ENCODE measurements at places on chromosomes 13 and 19.
A peak's percentile ranks its signal among the peaks of the same experiment; 100 is the strongest.

DNA sequence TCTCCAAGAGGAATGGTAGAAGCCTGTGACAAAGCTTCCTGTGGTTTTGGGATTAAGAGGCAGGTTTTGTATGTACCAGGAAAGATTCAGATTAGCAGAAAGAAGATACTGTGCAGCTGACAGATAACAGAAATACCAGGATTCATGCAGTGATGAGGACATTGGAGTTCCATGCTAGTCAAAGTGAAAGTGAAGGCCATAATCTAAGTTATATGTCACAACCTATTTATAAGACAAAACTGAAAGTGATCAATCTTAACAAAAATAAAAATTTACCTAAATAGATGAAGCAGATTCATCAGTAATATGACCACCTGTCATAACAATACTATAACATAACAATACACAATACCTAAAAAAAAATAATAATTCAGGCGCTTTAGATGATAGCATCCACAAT, 1305.2 kb upstream of the PCDH9 start:
- no peak for DNase-seq

GRCh38 chr13:28548872-28549271, 53.9 kb upstream of the FLT1 start:
- no peak for DNase-seq

- DNase-seq = peak; percentile 75
Observed at GRCh38 chr19:44653977-44654774, 10.5 kb downstream of the PVR start.

DNA sequence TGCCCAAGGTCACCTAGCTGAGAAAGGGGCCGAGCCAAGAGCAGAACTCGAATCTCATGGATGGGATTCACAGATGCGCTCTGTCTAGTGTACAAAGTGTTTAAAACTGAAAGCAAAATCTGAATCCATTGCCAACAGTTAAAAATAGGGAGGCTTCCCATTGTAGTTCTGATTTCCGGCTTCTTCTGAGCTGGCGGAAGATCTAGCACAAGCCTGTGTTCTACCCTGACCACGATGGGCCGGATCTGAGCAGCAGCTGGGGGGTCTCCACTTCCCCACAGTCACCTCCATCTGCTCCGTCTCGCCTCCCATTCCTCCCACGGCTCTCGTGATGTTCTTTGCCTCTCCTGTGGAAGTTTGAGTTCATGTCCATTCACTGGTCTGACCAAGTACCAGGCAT, 2.4 kb downstream of the CACNG8 start:
- DNase-seq = no peak

- no peak for DNase-seq
Observed at GRCh38 chr19:32873247-32873959, 3.8 kb upstream of the SLC7A9 start.

- no peak for DNase-seq
Observed at GRCh38 chr13:32409561-32410421, 18.1 kb downstream of the N4BP2L1 start.

GRCh38 chr13:79435561-79435990, 29.5 kb upstream of the RBM26 start:
- DNase-seq = no peak

DNA sequence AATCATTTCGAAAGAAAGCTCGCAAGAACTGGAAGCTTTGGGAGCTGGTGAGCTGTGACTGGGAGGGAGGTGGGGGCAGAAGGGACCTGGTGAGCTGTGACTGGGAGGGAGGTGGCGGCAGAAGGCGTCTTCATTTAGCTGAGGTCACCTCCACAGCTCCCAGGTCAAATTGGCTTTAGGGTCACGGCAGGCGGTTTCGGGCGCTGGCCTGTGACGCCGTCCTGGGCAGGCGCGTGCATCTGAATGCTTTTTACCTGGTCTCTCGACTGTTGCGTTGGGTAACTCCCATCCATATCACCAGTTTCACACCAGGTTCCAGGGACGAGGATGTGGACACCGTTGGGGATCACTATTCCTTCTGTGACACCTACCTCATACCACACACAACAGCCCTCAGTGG, 29.2 kb downstream of the C2CD4C start:
- no peak for DNase-seq

GRCh38 chr19:1084024-1084868, 10.9 kb downstream of the POLR2E start:
- no peak for DNase-seq

GRCh38 chr19:6076675-6077463, 33.4 kb downstream of the RFX2 start:
- no peak for DNase-seq

- DNase-seq = no peak
Observed at GRCh38 chr13:27283906-27284493, 13.4 kb downstream of the RASL11A start.

DNA sequence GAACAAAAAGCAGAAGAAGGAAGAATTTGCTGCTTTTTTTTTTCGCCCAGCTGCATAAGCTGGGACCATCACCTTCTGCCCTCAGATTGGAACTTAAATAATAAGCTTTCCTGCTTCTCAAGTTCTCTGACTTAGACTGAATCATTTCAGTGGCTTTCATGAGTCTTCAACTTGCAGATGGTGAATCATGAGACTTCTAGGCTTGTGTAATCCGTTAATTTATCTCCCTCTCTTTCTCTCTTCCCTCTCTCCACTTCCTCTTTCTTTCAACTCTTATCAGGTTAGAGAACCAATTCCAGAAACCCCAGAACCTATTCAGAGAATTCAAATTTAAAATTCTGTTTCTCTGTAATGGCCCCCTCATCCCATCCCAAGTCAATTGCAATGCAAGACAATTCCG, 1153.7 kb downstream of the PCDH9 start:
- no peak for DNase-seq

GRCh38 chr13:114151031-114151430, 18.6 kb upstream of the RASA3 start:
- no peak for DNase-seq

GRCh38 chr19:39074205-39074692, 9.9 kb upstream of the ACP7 start:
- no peak for DNase-seq

DNA sequence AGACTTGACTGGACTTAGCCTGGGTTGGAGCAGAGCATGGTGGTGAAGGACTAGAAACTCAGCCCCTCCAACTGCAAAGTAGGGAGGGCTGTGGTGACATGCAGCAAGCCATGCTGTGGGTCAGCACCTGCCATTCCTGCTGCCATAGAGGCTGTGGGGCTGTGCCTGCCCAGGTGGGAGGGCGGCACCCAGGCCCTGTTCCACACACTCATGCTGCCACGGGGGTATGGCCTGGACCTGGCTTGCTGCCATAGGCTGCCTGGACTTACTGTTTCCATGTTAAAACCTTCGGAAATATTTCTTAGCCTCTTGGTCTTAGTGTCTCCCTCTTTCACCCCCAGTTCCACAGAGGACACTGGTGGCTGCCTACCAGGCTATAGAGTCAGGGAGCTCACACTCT, 29.3 kb downstream of the CILP2 start:
- DNase-seq = no peak

DNA sequence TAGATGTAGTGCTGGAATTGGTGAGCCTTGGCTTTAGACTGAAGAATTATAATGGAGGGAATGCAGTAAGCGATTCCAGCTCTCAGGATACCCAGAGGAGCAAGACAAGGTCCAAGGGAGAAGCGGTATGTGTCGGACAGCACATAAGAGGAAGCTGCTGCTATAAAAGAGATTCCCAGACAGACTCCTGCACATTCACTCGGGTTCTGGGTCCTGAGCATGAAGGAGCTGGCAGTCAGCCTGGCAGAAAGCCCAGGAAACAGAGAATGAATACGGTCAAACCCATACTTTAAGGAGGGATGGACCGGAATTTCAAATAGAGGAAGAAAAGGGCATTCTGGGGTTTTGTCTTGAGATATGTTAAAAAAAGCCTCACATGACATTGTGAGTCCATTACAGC, 308.3 kb downstream of the DNAJC15 start:
- DNase-seq = no peak

DNA sequence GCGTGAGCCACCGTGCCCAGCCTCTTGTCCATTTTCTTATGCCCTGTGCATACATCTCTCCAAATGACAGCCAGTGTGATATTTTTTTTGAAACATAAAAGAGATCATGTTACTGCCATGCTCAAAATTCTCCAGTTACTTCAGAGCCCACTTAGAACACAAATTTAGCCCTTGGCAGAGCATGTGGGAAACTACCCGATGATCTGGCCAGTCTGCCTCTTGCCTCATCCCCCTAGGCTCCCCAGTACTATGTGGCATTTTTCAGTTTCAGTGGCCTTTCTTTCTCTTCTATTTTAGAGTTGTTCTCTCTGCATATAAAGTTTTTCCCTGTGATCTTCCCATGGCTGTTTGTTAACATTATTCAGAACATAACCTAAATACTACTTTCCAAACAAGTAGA, 323.0 kb downstream of the GPC5 start:
- DNase-seq = no peak

DNA sequence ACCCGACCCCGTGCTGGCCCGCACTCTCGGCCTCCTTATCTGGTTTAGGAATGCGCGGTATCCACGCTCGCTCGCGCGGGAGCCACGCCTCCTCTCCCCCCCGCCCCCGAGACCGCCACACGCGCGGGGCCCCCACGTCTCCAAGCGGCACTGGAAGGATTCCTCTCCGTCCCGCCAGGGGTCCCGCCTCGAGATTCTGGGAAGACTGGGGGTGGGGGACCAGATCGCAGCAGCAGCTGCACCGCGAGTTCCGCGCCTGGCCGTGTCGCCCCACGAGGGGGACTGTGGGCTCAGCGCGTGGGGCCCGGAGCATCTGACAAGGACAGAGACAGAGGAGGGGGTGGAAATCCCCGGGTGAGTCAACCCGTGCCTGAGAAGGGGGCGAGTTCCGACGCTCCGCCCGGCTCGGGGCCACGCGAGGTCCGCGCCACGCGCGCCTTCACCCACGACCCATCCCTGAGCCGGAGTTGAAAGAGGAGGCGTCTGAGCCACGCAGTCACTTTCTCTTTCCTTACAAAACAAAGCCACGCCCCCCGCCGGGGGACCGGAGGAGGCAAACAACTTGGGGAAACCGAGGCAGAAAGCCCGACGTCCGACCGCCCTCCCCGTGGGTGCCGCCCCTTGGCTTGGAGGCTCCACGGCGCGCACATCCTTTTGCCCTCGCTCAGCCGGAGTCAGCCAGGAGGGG, 814 bp downstream of the S1PR2 start:
- peak; percentile 64 for DNase-seq

DNA sequence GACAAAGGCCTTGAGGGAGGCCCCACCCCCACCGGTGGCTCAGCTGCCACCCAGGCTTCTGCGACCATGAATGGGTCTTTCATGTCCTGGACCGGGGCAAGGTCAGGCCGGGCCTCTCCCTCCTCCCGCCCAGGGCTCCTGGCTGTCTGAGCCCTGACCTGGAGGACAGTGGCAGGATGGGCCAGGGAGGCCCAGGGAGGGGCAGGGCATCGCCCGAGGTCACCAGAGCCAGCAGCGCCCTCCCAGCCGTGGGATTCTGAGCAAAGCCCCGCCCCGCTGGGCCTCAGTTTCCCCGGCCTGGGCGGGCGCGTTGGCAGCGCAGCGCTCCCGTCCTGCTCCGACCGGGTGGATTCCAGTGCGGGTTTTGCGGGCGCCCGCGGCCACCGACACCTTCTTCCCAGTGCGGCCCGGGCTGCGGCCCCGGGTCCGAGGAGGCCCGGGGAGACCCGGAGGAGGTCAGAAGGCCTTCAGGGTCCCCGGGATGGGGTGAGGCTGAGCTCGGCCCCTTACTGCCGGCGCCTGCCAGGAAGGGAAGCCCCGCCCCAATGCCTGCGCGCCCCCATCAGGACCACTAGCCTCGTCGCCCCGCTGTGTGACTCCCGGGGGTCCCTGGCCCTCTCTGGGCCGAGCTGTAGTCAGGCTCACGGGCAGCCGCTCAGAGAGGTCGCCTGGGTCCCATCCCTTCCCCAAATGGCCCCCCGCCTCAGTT, 24.6 kb upstream of the SEMA6B start:
- DNase-seq = peak; percentile 64
